Transverse colon (tissue), 4 donors: ENCODE measurements at places on chromosomes 2 and 18.

DNA sequence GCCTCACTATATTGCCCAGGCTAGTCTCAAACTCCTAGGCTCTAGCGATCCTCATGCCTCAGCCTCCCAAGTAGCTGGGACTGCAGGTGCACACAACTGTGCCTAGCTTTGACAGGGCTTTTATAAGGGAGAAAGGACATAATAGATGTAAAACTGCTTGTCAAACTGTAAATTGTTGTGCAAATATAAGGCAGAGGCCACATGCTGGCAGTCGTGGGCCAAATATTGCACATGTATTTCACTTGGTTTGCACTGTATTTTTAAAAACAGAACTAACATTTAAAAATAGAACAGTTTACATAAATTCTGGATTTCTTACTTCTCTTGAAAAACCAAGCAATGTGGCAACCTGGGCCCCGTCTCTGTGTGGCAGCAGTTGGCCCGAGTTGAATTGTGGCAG, 31.2 kb upstream of the MYO3B start:
- DNase-seq = no peak

DNA sequence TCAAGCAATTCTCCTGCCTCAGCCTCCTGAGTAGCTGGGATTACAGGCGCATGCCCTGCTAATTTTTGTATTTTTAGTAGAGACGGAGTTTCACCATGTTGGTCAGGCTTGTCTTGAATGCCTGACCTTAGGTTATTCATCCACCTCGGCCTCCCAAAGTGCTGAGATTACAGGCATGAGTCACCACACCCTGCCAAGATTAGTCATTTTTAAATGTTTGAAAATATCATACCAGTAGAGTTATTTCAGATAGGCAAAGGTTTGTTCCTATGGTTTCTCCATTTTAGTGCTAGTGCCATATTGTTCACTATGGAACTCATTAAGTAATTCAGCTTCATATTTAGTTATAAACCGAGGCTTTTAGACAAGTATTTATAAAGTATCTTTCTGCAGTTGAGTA, 52.3 kb downstream of the HIBCH start:
- DNase-seq = no peak

GRCh38 chr2:158796652-158797051, 1.5 kb downstream of the DAPL1 start:
- no peak for DNase-seq

DNA sequence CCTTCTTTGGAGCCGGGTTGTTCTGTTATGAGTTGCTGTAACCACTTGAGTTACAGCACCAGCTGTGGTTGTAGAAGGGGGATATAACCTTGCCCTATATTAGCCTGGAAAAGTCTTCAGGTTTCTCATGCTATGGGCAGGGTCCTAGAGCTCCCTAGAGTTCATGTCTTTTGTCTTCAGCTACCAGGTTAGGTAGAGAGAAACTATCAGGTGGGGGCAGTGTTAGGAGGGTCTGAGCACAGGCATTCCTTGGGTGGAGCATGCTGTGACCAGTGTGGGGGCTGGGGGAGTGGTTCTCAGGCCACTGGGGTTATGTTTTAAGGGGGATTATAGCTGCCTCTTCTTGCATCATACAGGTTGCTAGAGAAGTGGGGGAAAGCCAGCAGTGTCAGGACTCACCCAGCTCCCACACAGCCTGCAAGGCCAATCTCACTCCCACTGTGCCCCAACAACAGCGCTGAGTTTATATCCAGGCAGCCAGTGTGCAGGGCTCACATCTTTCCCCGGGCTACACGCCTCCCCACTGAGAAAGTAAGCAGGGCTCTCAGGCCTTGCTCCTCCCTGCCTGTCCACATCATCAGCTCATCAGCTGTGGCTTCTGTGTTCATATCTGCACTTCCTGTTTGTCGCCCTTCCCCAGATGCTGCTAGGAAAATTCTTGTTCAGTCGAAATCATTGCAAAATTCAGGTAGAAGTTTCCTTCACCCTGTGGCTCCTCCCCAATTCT, 133.8 kb upstream of the NRXN1 start:
- no peak for DNase-seq

DNA sequence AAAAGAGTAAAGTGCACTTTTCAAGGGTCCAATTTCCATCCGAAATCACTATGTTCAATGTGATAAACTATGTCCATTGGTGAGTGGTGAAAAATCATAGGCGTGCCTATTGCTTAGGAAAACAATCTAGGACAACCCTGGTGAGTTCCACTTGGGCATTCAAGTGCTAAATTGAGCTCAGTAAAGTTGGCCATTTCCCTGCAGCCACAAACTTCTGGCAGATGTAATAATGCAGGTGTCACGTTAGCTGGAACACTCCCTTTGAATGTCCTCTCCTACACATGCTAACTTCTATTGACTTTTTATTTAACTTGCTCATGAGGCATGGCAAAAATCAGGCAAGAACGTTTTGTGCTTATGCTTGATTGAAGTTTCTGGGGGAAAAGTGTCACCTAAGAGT, 67.1 kb downstream of the CPS1 start:
- DNase-seq = no peak

GRCh38 chr2:134727385-134727784, 8.6 kb upstream of the TMEM163 start:
- DNase-seq = no peak

DNA sequence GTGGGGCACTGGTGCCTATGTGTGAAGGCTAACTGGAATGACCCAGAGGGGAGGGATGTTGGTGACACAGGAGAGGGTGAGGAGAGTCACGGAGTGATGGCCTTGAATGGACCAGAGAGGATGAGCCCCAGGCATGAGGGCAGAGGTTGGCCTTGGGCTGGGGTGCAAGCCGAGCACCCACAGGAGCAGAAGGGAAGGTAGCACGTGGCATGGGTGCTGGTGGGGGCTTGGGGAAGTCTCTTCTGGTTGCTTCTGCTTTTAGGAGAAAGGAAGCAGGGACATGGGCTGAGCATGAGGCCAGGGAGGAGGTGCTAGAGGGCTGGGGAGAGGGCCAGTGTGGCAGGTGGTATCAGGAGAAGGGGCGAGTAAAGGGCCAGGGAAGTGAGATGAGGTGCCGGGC, 183.8 kb downstream of the DYSF start:
- no peak for DNase-seq

DNA sequence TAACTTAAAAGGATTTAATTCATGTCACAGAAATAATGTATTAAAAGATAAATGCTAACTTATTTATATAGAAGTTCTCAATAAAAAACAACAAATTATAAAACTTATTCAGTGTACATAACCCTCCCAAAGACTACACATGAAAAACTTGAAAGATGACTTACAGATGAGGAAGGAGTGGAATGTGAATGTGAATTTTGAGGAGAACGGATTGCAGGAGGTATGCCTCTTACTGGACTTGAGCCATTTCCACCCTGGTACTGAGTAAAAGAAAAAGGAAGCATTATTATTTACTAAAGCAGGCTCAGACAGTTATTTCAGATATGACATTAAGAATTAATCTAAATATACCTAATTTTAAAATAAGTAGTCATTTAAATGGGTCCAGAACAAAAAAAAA, 104.4 kb downstream of the TLK1 start:
- no peak for DNase-seq

DNA sequence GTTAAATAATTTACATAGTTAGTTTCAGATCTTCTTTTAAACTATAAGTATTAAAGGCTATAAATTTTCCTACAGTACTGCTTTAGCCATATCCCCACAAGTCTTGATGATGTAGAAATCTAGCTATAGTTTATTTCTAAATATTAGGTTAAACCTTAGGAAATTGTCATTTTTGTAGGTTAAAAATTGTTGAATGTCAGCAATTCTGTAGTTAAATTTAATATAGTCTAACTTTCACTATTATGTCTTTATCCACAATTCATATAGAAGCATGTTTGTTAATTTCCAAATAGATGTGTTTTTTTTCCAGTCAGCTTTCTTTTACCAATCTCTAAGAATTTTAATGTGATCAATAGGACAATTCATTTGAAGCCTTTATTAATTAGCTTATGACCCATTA, 199.7 kb downstream of the ETAA1 start:
- no peak for DNase-seq

GRCh38 chr18:57436965-57437333, 1.8 kb downstream of the ONECUT2 start:
- no peak for DNase-seq

DNA sequence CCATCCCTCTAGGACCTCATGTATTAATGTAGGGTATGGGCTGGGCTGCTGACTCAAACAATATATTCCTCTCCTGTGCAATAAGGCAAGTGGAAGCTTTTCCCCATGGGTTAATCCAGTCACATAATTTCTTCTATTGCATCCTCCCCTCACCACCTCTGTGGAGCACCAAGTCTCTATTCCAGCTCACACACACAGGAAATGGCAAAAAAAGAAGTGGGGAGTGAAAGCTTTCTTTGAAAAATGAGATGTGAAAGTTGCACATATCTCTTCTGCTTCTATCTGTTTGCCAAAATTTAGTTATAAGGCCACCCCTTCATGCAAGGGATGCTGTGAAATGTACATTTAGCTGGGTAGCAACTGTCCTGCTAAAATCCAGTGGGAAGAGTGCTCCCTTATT, 121.3 kb downstream of the CDC42EP3 start:
- DNase-seq = no peak

DNA sequence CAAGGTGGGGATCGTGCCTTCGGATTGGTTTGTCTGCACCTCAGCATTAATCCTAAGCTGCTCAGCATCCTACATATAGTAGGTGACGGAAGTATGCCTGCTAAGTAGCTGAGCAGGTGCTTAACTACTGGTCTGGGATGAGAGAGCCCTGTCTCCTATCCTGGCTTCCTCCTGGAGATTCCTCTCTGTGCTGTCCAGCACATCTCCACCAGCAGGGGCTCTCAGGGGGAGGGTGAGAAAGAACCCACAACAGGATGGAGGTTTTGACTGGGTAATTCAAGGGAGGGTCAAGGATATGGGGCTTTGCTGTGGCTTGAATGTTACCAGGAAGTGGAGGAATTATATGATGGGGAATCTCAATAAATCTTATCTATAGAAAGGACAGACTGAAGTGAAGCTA, 45.4 kb upstream of the KIF5C start:
- no peak for DNase-seq

DNA sequence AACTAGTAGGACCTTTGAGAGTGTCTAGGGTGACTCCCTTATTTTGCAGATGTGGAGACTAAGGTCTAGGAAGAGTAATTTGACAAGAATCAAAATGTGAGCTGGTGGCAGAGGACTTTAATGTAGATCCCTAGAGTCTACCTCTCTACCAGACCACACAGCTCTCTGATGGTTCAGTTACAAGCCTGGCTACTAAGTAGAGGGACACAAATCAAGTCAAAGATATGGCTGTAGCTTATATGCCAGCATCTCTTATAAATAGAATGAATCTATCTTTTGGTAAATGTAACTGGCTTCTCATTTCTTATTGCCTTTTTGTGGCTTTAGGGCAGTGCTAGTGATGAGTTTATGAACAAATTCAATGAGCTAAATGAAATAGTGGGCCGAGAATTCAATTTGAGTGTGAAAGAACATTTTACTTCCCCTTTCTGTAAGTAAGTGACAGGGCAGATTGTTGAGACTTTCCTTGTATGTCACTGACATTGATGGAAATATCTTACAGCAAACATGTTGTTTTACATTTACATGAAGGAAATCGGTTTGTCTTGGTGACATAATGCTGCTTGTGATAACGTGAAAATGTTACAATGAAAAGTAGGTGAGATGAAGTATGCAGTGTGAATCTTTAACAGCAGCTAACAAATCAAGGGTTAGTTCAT, 28.3 kb downstream of the CSRNP3 start:
- DNase-seq = no peak

GRCh38 chr2:85523903-85524335, 15.0 kb upstream of the MAT2A start:
- no peak for DNase-seq

DNA sequence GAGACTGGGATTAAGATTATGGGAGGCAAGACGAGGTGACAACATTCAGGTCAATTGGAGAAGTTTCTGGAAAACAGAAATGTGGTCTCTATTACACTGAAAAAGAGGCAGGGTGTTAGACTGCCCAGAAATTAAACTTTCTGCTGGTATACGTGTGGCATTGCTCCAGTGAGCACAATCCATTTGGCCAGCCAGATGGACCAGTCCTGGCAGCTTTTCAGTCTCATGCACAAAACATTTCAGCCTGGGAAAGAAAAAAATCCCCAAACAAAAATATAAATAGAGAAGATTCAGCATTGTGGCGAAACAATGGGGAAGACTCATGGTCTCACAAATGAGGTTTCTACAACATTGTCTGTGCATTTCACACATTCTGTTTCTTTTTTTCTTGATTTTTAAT, 113.9 kb downstream of the HNMT start:
- DNase-seq = no peak

DNA sequence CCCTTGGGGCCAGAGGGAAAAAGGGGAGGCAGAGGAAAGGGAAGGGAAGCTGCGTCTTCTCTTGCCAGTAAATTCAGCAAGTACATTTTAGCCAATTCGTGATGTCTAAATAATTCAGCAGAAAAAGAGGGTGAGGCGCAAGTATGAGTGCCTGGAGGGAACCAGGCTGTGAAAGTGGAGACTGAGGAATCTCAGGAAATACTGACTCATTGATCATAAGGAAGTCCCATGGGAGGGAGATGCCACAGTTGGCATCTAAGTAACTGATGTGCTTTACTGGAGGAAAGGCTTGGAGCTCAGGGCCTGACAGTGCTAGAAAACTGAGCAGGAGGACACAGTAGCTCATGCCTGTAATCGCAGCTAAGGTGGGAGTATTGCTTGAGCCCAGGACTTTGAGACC, 31.1 kb downstream of the KIF5C start:
- no peak for DNase-seq

GRCh38 chr2:180695586-180696401, 284.6 kb upstream of the UBE2E3 start:
- no peak for DNase-seq

- DNase-seq = peak; percentile 12
These were observed 19.4 kb upstream of the NCL start for GRCh38 chr2:231483398-231484329.

DNA sequence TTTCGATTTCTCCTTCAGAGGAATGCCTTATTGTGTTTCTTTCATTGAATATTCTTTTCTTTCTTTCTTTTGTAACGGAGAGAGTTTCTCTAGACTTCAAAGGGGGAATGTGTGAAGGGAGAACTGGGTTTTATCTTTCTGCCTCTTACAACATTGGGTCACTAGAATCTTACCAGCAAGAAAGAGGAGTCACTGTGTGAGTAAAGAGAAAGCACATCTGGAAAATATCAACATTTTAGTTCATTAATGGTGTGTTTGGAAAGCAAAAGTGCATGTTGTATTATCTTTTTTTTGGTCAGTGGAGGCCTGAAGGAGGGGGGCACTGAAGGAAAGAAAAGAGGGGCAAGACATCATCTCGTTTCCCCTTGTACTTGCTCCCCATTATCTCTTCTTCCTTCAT, 86.6 kb upstream of the THOC1 start:
- DNase-seq = no peak
